Tongue (tissue), 3 donors: ENCODE measurements at places on chromosomes 1 and 21. TPM values are rescaled to one million over a fixed set of nuclear protein-coding genes. Genes with fewer than 3 reads are reported as not detected.

DNA sequence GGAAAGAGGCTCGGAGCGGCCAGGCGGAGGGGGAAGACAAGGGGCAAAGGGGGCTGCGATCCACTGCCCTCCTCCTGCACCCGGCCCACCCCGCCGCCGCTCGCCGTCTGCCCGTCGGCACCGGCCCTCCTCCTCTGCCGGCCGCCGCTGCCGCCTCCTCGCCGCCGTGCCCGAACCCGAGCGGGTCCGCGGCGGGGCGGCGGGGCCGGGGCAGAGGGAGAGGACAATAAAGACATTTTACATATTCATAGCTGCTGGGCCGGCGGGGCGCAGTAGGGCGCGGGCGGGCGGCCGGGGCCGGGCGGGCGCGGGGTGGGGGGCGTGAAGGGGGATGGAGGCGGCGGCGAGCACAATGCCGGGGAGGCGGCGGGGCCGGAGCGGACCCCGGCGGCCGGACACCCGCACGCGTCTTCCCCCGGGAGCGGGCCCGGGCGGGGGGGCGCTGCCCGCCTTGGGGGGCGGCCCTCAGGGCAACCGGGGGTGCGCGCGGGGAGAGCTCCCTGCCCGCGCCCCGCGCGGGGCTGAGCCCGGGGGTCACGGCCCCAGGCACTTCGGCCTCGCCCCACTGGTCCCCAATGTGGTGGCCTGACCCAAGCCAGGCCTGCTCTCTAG lies 546 bp downstream of the POU2F1 start:
- DNase-seq: no peak

GRCh38 chr21:45270306-45270821 lies 17.3 kb downstream of the POFUT2 start:
- no peak for DNase-seq

DNA sequence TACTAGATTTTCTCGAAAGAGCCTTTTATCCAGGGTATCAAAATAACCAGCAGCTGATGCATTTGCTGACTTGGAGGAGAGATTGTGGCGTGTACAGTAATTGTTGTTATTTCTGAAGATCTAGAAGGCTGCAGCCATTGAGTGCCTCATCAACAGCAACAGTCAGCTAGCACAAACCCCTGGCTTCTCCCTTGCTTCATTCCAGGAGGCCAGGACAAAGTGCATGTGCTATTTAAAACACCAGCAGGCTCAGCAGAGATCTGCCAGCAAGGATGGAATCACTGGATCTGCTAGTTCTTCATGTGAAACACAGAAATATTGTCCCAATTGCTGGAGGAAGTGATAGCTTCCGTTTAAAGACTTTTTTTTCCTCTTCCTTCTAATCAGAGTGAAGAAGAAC lies 2.8 kb upstream of the NGF start:
- DNase-seq: no peak

GRCh38 chr1:48773133-48773532 lies 3.6 kb downstream of the BEND5 start:
- DNase-seq: no peak

The GUCA2B gene
- total RNA-seq: not detected

The PDZK1IP1 gene
- total RNA-seq: 2.1 TPM

The C4BPA gene
- not detected for total RNA-seq
